Naive thymus-derived CD4-positive, alpha-beta T cell (primary cell): ENCODE measurements at places on chromosomes 1 and 21. TPM values are rescaled to one million over a fixed set of nuclear protein-coding genes. Genes with fewer than 3 reads are reported as not detected.
A peak's percentile ranks its signal among the peaks of the same experiment; 100 is the strongest.

The SDHC gene
- total RNA-seq = 89.9 TPM

- peak overlapping the region; percentile 56 for H3K4me3 ChIP-seq
- no peak overlapping the region for H3K27ac ChIP-seq
- peaks cover 7% of the 10 kb centered on the region for H3K27me3 ChIP-seq
- no peaks in the 10 kb centered on the region for H3K36me3 ChIP-seq
- peaks cover 20% of the 10 kb centered on the region for H3K4me1 ChIP-seq
These were observed 400 bp upstream of the COG2 start for GRCh38 chr1:230641900-230642262.

The APOBEC4 gene
- total RNA-seq = not detected in 2 replicates

DNA sequence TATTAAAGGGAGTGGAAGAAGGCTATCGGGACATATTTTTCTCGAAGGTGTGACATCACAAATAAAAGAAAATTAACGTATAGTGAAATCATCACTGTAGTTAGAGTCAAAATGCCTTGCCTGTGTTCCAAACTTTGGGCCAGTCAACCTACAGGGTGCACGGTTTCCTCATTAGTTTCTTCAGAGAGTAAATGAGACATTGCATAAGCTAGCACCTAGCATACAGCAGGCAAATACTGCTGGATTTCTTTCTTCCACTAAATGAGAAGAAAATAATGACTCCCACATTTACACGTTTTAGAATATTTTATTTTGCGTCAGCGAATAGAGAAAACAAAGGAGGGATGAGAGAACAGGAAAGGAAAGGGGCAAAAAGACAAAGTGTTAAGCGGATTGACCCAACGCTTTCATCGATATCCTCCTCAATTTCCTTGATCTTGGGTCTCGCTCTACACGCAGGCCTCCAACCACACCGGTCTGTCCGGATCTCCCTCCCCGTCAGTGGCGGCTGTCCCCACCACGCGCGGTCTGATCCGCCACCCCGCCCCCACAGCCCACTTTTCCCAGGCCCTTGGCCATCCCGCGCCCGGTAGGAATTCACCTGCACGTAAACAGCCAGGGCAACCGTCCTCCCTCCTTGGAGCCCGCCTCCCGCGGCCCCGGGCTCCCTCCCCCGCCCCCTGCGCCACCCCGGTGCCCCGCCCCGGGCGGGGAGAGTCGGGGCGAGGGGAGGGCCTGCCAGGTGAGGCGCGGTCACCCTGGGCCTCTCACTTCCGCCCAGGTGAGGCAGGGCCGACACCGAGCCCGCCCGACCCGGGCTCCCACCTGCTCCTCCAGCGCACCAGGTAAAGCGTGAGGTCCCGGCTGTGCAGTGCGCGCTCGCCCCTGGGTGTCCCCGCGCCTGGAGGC, at the start of gene PATJ:
Gene PATJ (plus strand): TSS at position 770 of the 909 bp plus-strand sequence. CDS start 20,413 bp downstream, outside the sequence.
- H3K36me3 ChIP-seq = no peaks in the 10 kb centered on the region
- H3K27ac ChIP-seq = peak within 1 kb of the TSS; percentile 76
- no peaks in the 10 kb centered on the region for H3K27me3 ChIP-seq
- peaks cover 13% of the 10 kb centered on the region for H3K4me1 ChIP-seq
- DNase-seq = peak; percentile 75

- H3K27ac ChIP-seq = no peak overlapping the region
- H3K4me3 ChIP-seq = no peak overlapping the region
- no peak for DNase-seq
- H3K27me3 ChIP-seq = no peaks in the 10 kb centered on the region
- no peaks in the 10 kb centered on the region for H3K4me1 ChIP-seq
- no peaks in the 10 kb centered on the region for H3K36me3 ChIP-seq
These were observed 122.5 kb downstream of the ELAVL4 start for GRCh38 chr1:50231209-50231608.

- H3K36me3 ChIP-seq = no peaks in the 10 kb centered on the region
- H3K4me1 ChIP-seq = no peaks in the 10 kb centered on the region
- no peak overlapping the region for H3K4me3 ChIP-seq
- H3K27ac ChIP-seq = no peak overlapping the region
These were observed 148.3 kb downstream of the PCBP3 start for GRCh38 chr21:45791562-45792418.

The HCRTR1 gene
- total RNA-seq = not detected

DNA sequence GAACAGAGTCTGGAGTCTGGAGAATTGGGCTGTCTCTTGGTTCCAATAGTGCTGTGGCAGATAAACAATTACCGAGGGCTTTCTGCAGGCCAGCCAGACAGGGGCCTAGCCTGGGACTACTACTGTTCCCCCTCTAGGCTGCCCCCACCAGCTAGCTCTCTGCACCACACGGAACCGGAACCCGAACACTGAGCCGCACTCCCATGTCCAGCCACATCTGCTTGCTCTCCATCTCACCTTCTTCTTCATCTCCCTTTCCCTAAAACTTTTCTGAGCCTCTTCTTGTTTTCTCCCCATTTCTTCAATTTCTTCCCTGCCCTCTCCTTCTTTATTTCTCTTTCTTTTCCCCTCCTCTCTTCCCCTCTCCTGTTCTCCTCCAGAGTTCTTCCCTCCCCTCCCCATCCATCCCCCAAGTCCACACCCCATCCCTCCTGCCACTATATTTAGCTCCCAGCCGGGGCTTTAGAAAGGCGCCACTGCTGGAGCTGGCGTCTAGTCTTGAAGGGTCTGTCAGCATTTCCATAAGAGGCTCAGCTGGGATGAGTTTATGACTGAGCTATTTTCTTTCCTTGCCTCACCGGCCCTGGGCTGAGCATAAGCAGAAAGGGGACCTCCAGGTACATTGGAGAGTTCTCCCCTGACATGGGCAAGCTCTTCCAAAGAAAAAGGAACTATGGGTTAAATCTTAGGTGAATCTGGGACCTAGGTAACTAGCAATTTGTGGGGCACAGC, 25.7 kb upstream of the ATP2B4 start:
- no peaks in the 10 kb centered on the region for H3K27me3 ChIP-seq
- no peak overlapping the region for H3K27ac ChIP-seq
- H3K4me1 ChIP-seq = peaks cover under 1% of the 10 kb centered on the region
- no peak overlapping the region for H3K4me3 ChIP-seq

DNA sequence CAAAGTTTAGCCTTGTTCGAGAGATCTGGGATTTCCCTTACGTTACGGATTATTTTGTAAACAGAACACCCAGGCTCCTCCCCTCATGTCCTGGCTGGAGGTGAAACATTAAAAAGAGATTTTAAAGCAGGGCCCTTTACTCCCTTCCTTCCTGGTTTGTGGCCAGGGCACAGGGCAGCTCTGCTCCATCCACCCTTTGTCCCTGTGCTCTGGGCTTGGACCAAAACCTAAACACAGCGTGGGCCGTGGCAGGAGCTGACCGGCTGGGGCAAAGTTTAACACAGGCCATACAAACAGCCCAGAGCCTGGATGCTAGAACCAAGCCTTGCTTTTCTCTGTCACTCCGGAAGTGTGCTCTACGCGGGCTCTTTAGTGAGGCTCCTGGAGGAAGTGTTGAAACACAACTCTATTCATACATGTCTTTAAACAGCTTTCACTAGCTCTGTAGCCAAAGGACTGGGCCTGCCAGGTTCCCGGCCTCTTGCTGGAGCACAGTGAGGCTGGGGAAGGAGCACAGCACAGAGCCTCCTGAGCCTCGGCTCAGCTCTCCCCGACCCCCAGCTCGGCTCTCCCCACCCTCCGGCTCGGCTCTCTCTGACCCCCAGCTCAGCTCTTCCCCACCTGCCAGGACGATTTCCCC, 84.7 kb downstream of the PDE9A start:
- H3K27ac ChIP-seq = peak overlapping the region; percentile 78
- no peaks in the 10 kb centered on the region for H3K36me3 ChIP-seq
- H3K27me3 ChIP-seq = no peaks in the 10 kb centered on the region

GRCh38 chr1:243539636-243540035, 283.8 kb downstream of the SDCCAG8 start:
- DNase-seq = no peak
- H3K27me3 ChIP-seq = no peaks in the 10 kb centered on the region
- no peak overlapping the region for H3K27ac ChIP-seq
- no peak overlapping the region for H3K4me3 ChIP-seq

The TRIM67 gene
- not detected for total RNA-seq

DNA sequence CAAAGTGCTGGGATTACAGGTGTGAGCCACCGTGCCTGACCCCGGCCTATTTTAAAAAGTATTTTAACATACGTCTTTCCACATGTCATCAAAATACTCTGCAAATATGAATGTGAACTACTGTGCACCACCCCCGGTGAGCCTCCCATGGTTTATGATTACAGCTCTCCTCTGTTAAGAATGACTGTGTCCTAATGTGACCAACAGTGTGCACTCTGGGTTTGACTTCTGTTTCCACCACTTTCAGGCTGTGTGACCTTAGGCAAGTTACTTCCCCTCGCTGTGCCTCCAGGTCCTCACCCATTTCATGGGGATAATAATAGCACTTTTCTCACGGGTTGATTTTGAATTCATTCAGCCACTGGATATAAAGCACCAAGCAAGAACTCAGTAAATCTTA, 14.7 kb downstream of the AMPD2 start:
- H3K4me1 ChIP-seq = no peaks in the 10 kb centered on the region
- no peak overlapping the region for H3K4me3 ChIP-seq
- DNase-seq = no peak
- H3K36me3 ChIP-seq = peaks cover 6% of the 10 kb centered on the region

- H3K27me3 ChIP-seq = no peaks in the 10 kb centered on the region
- H3K27ac ChIP-seq = no peak overlapping the region
- H3K4me3 ChIP-seq = no peak overlapping the region
These were observed 52.9 kb downstream of the HMGB4 start for GRCh38 chr1:33916786-33917185.
